ENCODE measurements at places on chromosomes 13 and 19.

DNA sequence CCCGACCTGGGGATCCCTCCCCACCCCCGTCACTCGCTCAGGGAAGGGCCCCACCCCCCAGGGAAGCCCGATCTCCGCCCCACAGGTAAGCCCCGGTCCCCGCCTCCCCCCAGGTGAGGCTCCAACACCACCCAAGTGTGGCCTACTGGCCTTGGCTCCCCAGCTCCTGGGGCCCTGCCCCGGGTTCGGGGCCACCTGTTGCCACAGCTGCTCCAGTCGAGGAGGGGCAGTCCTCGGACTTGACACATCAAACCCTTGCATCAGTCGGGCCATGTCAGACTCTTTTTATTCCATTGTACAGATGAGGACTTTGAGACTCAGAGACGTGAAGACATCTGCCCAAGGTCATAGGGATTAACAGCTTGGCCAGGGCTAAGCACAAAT lies 512 bp downstream of the CC2D1A start:
- no peak for DNase-seq

DNA sequence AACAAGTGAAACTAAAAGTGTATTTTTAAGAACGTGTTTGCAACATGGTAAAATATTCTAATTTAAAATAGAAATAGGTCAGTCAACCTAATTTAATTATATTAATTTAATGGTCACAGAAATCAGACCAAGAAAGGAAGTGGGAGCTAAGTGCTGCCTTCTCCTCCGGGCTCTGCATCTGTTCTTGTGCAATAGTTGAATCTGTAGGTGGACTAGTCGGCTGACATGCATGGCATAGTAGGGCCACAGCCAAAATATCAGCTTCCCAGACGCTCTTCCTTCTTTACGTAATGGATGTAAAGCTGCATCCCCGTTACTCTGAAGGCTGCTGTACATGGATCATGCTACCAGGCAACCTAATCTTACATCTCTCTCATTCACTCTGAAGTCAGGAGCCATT lies 47.3 kb downstream of the COL4A1 start:
- no peak for DNase-seq

DNA sequence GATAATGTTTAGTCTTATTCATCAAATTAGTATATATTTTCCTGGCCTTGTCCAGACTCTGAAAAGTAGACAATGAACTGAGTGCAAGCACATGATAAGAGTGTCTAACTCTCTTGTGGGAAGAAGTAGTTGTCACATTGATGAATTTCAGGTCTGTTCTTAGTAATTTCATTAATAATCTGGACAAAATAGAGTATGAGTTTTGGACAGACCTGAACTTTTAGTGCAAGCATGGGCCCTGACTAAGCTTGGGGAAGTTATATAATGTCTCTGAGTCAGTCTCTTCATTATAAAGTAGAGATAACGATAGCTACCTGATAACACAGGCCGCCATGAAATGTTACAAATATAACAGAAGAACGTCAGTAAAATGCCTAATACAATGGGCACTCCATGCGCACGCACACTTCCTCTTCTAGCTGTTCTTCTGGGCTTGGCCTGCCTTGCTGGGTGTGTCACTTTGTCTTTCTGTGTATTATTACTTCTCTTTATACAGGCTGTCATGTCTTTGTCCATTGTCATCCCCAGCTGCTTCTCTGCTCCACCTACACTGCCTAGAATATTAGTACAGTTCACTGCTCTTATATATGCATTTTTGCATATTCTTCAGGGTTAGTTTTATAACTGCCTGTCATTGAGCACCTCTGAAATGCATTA lies 129.1 kb upstream of the HTR2A start:
- no peak for DNase-seq

- no peak for DNase-seq
Measured at GRCh38 chr13:33168321-33168960, 117.1 kb downstream of the STARD13 start.

DNA sequence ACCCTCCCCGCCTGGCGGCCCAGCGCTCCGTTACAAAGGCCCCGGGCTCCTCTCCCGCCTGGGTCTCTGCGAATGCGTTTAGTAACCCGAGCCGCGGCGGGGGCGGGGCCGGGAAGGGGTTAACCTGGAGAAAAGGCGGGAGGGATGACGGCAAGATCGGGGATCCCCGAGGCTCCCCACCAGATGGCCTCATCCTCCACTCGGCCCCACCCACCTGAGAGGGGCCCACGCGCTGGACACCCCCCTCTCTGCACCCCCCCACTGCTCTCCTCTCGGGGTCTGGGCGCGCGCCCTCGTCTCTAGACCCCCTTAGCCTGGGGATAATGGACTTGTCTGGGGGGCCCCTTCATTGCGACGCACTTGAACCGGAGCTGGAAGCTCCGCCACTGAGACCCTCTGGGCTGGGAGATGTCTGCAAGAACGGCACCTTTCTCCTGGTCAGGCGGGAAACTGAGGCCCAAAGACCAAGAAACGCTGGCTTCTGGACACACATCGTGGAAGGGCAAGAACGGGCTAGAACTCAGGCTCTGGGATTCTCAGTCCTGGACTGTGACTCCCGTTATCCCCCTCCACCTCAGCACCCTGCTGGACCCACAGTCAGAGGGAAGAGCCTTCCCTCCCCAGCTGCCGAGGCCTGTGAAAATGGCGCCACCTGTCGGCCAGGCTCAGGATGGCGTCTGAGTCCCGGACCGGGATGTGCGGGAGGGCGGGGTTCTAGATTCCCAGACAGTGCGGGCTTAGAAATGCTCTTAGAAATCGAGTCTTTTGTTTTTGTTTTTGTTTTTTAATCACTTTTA lies 2.9 kb upstream of the LTBP4 start:
- peak; percentile 79 for DNase-seq

- DNase-seq, result no peak
Measured at GRCh38 chr19:18425515-18426415, 6.6 kb downstream of the SSBP4 start.

DNA sequence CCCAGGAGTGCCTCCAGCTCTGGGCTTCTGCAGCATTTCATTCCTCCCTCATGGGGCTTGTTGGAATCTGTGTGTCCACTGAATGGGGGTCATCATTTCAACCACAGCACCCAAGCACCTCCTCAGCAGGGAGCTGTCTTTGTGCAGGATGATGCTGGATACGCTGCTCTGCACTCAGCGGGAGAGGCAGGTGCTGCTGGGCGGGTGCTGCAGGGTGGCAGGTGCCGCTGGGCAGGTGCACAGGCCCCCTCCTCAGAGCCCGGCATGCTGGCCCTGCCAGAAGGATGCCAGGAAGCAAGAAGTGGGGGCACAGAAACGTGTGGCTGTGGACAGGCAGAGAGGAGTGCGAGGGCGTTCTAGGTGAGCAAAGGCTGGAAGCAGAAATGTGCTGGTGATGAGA lies 121.8 kb upstream of the VSTM2B start:
- no peak for DNase-seq

Measured in activated T-helper 1 cell treated with anti-CD3 and anti-CD28 coated beads, Interleukin-2, amount 50 U/mL, for 16 hours (primary cell).